Amygdala (tissue), 56 donors: ENCODE measurements at places on chromosomes 3 and 15.

DNA sequence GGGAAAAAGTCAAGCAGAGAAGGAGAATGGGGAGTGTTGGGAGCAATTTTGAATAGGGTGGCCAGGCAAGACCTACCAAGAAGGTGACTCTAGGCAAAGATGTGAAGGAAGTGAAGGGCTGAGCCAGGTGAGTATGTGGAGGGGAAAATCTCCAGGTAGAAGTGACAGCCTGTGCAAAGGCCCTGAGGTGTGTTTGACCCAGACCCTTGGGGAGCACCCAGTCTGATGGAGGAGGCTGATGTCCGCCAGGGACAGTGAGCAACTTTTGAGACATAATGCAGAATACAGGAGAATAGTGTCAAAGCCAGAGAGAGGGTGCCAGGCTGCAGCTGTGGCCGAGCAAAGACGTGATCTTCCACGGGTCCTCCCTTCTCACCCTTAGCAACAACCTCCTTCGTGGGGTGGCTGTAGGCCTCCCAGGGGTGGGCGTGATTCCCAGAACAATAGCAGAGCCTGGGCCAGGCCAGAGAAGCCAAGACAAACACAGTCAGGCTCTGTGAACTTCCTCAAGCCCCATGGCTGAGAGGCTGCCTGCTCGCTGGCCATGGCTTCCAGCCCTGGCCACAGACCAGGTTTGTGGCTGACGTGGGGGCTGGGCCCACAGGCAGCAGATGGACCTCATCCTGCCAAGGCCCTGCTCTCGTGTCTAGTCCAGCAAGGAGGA, 58.1 kb downstream of the SLC6A6 start:
- peak; percentile 64 for DNase-seq

GRCh38 chr3:62051506-62051905, 321.8 kb downstream of the FEZF2 start:
- DNase-seq, result no peak

DNA sequence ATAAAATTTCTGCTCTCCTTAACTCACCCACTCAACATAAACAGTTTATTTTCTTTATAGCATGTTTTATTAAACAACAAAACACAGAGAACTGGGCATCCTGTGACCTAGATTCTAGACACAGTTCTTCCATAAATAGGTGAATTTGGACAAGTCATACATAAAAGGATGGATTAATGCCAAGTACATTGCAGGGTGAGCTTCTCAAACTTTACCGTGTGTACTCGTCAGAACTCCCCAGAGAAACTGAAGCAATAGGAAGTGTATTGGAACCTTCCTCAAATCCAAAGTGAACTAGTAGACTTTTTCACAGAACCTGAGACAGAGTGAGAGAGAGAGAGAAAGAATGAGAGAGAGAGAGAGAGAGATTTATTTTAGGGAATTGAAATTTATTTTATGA, 139.7 kb downstream of the CD47 start:
- no peak for DNase-seq

GRCh38 chr3:183265157-183265642, 12.1 kb downstream of the B3GNT5 start:
- DNase-seq, result peak; percentile 14

GRCh38 chr15:41530363-41530956, 13.6 kb downstream of the RPAP1 start:
- no peak for DNase-seq

DNA sequence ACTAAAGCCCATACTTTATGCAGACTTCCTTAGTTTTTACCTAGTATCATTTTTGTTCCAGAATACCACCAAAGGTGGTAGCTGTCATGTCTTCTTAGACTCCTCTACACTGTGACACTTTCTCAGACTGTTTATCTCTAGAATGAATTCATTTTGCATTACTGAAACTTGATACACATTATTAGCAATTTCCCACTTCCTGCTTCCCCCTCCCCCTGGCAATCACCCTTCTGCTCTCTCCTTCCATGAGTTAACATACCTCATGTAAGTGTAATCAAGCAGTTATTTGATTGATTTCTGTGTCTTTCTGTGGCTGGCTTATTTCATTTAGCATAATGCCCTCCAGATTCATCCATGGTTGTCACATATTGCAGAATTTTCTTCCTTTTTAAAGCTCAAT, 204.9 kb downstream of the STAG1 start:
- DNase-seq, result no peak

DNA sequence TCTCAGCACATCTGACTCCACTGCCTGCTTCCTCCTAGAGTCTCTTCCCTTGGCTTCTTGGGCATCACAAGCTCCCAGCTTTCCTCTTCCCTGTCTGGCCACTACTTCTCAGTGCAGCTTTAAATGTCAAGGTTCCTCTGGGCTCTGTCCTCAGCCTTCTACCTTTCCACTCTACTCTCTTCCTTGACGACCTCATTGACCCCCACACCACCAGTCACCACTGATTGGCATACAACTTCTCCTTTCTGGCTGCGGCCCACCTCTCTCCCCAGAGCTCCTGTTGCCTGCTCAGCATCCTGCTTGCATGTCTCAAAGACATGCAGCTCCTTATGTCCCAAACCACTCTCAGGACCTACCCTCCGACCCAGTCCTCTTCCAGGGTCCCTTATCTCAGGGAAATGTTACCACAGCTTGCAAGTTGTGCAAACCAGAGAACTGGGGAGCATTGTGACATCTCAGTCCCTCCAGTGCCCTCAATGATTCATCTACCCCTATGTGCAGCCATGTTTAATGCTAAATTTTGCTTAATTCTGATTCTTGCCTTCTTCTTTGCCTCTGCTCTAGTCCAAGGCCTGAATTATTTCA, 49.9 kb downstream of the TRPM1 start:
- DNase-seq, result no peak

GRCh38 chr3:9915254-9916141, 1.4 kb upstream of the IL17RC start:
- DNase-seq, result peak; percentile 42

DNA sequence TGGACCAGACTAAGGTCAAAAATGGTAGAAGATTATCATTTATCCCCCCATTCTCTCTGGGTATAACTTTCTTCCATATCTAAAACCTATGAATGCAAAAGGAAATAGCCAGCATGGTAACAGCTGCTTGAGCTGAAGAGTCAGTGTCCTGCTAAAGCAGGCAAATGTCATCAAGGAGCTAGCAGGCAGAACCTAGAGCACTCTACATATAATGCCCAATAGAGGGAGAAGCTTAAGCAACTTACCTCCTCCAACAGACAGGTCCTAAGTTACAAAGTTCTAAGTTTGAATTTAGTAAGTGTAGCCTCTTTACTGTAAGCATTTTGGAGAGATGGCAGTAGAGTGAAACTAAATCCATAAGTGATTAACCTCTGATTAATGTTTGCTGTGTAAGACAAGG, 7.7 kb downstream of the RAF1 start:
- DNase-seq, result no peak

- DNase-seq, result no peak
Measured at GRCh38 chr3:64160000-64160695, 65.1 kb downstream of the PRICKLE2 start.

DNA sequence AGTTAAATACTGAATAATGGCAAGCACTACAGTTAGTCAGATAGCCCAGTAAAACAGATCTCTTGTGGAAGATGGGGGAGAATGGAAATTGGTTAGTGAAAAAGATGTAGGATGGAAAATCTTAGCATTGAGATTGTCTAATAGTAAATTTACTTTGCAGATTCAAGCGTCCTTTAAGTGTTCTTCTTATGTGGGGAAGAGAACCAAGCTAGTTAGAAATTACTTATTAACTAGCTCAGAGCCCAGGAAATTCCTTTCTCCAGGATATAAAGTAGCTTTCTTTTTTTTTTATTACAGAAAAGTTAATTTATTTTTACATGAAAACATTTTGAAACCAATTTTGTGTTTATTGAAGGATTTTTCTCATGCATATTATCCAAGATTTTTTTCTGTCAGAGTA, 36.7 kb downstream of the TIPARP start:
- no peak for DNase-seq

- DNase-seq, result no peak
Measured at GRCh38 chr15:78881681-78882080, 9.0 kb downstream of the MORF4L1 start.

DNA sequence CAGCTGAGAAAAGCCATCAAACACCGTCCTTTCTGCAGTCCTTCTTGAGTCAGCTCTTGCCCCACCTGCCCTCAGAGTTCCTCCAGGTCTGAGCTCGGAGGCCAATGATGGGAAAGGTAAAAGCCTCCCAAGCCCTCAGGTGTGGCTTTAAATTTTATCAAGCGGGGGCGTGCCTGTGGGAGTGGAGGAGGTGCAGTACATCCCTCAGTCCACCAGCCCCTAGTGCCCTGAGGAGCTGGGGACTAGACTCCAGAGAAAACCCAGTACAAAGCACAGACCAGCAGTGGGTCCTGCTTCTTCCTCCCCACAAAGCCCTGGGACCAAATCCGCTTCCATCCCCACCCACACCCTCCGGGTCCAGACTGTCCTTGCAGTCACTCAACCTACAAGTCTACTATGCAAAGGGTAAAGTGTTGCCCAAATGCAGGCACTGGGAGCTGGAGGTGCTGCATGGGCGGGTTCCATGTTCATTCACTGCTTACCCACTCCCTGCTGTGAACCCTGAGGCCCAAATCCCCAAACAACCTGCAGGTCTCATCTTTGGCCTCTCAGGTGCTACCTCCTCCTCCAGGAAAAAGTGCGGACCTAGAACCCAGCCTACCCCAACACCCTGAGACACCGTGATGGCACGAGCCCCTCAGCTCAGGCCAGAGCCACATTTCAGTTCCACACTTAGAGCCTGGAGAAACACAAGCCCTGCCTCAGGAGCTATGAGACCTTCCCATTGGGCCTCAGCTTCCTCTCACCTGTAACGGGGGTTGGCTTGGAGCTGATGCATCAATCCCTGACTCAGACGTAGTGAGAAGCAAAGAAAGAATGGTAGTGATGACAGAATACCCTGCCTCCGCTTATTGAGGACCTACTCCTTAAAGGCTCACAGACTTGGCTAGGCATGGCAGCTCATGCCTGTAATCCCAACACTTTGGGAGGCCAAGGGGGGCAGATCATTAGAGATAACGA, 2.4 kb downstream of the PFKFB4 start:
- no peak for DNase-seq

GRCh38 chr3:78163379-78163778, 1123.5 kb downstream of the ROBO2 start:
- no peak for DNase-seq

DNA sequence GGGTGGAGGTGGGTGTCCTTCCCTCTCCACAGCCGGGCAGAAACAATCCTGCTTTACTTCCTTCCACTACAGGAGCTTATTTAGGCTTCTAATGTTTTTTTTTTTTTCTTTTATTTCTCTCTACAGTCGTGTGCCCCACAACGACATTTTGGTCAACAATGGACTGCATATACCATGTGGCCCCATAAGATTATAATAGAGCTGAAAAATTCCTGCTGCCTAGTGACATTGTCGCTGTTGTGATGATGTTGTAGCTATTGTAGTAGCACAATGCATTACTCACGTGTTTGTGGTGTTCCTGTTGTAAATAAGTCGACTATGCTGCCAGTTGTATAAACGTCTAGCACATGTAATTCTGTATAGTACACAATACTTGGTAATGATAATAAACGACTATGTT, 153.7 kb downstream of the IL20RB start:
- no peak for DNase-seq

GRCh38 chr15:62558640-62559380, 393.7 kb upstream of the C2CD4B start:
- DNase-seq, result no peak

- no peak for DNase-seq
Measured at GRCh38 chr15:90560229-90560776, 30.6 kb downstream of the CRTC3 start.

DNA sequence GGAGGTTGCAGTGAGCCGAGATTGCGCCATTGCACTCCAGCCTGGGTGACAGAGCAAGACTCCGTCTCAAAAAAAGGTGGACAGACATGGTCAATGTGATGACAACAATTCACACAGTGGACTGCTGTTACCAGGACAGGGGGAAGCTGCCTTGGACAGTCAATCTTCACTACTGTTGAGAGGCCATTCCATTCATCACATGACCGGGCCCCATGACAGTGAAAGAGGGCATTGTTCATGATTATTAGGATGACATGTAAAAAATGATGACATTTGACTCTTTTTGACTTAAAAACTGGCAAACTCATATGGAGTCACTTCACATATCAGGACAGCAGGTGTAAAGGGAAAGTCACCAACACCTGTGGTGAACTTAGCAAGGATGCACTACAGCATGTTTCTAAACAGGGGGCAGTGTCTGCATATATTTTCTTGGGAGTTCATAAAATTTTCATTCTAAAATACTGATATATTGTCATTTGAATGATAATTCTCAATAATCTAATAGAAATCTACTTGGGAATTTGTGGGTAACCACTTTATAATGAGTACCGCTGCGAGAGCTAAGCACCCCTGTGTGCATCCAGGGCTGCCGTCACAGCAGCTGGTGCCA, 34.2 kb upstream of the LDHAL6B start:
- DNase-seq, result no peak

DNA sequence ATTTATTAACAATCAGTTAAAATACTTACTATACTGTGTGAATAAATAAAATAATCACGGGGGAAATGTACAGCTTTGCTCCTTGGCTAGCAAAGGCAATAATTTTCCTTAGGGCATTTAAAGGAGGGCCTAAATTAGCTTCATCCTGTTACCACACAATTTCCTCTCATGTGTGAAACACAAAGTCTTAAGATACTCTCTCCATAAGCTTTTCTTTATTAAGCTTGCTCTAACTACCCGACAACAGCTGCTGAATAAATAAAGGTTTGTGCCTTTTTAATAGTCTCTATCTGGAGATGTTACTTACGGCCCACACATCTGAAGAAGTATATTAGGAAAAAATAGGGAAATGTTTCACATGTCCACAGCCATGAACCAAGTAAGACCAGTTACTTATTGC, 29.7 kb downstream of the ZNF106 start:
- no peak for DNase-seq

DNA sequence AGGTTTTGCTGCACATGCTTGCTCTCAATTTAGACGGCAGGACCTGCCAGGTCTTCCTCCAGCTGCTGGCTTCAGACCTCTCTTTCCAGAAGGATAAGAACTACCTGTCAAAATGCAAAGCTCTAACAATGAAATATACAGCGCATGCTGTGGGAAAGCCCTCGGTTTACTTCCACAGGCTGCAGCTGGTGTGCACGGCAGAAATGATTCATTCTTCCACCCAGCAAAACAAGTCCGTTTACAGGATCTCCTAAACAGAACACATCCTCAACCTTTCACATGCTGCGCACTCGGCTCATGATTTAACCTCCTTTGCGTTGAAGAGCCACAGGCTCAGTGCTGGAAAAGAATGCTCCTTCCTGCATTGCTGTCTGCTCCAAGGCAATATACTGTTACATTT, 92.4 kb upstream of the WNT5A start:
- no peak for DNase-seq

DNA sequence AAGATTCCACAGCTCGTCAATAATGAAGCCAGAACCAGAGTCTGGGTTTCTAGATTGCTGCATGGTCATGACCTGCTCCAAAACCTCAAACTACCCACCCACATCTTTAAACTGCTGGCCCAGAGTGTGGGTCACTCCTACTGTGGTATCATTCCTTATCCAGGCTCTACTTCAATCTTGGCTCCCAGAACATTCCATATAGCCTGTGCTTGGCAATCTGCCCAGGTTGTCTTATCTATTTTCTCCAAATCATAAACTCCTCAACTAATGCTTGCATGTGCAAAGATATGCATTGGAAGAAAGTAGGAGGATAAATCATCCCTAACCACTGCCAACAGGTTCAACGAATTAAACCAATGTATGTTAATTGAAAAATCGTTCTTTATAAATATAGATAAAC, 169.7 kb downstream of the ANXA2 start:
- no peak for DNase-seq

GRCh38 chr3:197787412-197787811, 3.6 kb upstream of the LRCH3 start:
- no peak for DNase-seq

GRCh38 chr3:100173961-100174360, 59.7 kb upstream of the FILIP1L start:
- no peak for DNase-seq
